Neural crest cell (in vitro differentiated cells): ENCODE measurements at places on chromosomes 3 and 15.

GRCh38 chr15:98596885-98597392 lies 51.4 kb upstream of the IGF1R start:
- no peak for DNase-seq

DNA sequence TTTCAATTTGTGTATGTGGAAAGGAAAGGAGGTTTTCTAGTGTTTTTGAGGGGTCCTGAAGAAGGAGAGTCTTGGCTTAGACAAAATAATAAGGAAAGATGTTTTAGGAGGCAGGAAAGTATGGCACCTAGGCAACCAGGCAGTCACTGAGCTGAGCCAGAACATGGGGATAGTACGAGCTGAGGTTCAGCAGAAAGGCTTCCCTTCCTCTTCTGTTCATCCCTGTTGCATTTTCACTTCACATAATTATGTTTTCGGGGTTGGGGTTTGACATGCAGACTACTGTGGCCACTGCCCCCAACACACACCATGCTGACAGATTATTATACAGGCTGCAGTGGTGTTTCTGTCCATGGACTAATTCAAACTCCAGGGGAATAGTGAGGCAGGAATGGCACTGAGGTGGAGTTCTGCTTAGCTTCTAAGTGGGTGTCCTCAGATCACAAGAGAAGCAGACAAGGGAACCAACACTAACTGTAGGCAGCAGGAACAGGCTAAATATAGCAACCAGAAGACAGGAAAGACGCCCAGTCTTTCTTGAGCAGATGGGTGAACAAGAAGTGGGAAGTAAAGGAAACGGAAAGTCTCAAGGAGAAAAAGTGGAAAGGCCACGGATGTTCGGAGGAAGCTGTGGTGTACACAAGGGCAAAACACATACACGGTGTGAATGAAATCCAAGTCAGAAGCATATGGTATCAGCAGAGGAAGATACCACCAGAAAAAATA lies 305.8 kb downstream of the PLCL2 start:
- no peak for DNase-seq

- DNase-seq = peak; percentile 40
Observed at GRCh38 chr3:183178833-183179549, 16.5 kb upstream of the LAMP3 start.

- DNase-seq = no peak
Observed at GRCh38 chr3:14836049-14836468, 17.3 kb downstream of the FGD5 start.

DNA sequence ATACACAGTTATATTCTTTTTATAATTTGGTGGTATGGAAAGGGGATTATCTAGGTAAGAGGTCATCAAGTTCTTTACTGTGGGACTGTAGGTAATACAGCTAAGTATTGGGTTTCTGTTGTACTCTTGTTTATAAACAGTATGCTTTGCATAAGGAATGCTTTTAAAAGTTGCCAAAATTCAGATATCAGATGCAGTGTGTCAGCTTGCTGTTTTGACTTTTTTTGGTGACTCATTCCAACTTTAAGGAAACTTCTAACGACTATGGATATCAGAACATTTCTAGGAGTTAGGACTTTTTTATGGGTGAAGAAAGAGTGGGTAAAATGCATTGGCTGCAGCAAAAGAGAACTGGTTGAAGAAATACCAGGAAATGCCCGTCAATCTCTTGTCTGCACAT lies 2.8 kb downstream of the SCAANT1 start:
- no peak for DNase-seq

- no peak for DNase-seq
Observed at GRCh38 chr3:35971686-35972085, 332.4 kb downstream of the ARPP21 start.

DNA sequence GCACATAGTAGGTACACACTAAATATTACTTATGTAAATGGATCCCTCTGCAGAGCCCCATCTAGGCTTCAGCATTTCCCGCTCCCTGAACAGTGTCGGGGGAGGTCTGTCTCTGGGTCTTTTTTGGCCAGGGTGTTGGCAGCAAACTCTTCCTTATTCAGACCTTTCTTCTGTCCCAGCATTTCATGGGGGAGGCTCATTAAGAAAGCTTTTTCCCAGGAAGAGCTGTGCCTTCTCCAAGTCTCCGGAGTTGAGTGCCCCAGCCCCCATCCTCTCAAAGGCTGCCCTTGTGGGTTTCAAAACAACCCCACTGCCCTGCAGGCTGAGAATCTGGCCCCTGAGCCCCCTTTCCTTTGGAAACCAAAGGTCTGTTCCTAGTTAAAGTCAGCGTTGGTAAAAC lies 25.1 kb downstream of the SLC6A11 start:
- no peak for DNase-seq

GRCh38 chr3:122085673-122086072 lies 30.5 kb downstream of the CD86 start:
- DNase-seq = no peak

DNA sequence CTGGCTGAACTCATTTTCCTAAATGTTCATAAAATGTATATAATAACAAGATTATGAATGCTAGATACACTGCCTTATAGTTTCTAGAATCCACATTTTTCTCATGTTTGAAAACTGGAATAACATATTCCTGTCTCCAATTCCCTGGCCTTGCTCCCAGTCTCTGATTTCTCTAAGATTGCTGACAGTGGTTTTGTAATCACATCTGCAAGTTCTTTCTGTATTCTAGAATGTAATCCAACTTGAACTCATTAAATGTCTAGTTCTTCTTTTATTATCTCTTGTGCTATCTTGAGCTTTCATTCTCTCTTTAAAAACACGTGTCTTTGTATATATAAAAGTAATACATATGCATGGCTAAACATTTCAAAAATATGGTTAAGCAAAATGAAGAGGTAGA lies 215.2 kb upstream of the ADAMTS9 start:
- no peak for DNase-seq

DNA sequence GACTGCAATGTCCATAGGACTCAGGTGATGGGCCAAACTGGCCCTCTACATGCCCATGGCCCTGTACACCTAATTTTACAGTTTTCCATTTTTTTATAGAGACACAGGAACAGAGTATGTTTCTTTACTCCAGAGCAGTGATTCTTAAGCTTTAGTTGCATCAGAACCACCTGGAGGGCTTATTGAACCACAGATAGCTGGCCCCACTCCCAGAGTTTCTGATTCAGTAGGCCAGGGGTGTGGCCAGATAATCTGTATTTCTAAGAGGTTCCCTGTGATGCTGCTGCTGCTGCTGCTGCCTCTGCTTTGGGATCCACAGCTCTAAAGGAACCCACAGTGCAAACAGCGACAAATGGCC lies 5.1 kb downstream of the RBP1 start:
- no peak for DNase-seq

DNA sequence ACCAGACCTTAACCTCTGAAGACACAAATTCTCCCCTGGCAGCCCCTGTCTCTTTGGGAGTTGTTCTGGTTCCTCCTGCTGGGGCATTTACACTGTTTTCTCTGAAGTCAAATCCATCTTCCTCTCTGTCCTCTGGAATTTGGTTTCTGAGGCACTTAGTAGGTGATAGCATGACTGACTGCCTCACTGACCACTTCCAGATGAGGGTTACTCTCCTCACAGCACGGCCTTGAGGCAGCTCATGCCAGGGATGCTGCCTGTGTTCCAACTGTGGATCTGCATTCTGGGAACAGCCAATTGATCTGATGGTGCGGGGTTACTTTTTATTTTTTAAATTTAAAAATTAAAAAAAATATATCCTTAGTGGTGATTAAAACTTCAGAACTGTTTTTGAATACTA lies 140.9 kb upstream of the ROPN1 start:
- no peak for DNase-seq

DNA sequence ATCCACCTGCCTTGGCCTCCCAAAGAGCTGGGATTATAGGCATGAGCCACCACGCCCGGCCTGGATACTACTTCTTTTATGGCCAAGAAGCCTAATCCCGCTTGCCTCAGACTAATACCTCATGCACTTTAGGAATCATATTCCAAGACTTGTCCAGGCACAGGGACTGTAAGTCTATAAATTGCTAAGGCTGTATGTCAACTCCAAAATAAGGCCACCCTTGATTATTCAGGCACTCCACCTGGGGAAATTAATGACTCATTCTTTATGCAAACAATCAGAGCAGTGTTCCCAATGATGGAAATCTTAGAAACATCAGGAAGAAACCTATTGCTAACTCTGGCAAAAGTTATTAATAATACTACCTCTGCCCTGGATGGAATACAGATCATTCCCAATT lies 98.4 kb downstream of the ERC2 start:
- DNase-seq = no peak

GRCh38 chr3:4078903-4079302 lies 224.3 kb upstream of the SETMAR start:
- DNase-seq = no peak

DNA sequence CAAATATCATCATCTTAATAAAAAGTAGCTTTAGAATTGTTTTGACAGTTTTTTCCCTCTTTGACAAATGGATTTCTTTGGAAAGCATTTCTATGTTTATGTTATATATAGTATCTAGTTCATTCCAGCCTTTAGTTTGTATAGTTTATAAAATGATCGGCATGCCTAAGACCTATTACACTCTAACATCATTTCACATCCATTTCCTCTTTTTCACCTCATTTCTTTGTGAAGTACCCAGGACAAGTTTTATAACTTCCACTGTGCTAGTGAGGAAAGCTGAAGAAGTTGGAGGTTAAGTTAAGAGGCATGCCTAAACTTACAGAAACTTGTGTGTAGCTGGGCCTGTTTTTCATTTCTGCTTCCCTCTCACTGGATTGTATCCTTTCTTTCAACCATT lies 178.4 kb downstream of the TP63 start:
- no peak for DNase-seq

- no peak for DNase-seq
Observed at GRCh38 chr3:18007980-18008379, 265.5 kb upstream of the TBC1D5 start.

- DNase-seq = no peak
Observed at GRCh38 chr3:44954962-44955361, 21.0 kb downstream of the ZDHHC3 start.

DNA sequence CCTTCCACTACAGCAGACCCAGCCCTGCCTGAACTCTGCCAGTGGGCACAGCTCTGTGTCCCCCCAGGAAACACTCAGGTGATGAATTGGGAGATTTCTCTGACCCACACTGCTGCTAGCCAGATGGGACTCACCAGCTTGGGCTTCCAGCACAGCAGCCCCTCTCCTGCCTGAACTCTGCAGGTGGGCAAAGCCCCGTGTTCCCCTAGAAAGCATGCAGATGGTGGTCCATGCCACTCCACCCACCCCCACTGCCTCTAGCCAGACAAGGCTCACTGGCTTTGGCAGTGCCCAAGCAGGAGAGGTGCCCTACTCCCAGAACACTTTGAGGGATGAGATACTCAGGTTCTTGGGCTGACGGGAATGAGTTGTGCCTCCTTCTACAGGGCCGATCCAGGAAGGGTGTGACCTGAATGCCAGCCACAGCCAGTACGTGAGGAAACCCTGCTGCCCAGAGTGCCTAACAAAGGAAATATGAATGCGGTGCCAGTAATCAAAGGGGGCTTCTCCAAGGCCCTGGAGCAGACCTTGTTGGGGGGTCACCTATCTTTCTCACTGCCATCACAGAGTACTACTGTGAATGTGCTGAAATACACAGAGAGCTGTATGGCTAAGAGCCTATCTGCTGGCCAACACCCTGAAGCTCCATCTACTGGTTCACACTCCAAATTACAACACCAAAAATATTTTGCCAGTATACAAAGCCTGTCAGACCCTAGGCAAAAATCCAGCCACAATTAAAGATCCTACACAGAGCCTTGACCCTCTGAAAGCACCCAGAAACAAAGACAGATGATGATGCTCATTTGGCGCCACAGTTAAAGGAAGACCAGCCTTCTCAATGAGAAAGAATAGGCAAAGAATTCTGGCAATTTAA lies 61.9 kb downstream of the BTLA start:
- no peak for DNase-seq

DNA sequence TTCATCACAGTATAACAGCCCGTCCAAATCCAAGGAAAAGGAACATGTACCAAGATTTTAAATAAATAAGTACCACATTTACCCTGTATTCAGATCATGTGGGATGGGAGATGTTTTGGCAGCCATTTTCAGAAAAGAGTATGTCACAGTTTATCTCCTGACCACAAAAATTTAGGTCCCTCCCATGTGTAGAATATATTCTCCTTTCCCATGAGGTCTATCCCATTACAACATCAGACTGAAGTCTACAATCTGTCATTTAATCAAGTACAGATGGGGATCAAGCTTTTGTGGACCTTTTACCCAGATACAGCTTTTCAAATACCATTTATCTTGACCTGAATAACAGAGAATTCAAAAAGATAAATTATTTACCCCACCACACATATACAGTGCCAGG lies 444.5 kb downstream of the PLOD2 start:
- DNase-seq = no peak

- DNase-seq = no peak
Observed at GRCh38 chr15:62413153-62413552, 248.1 kb upstream of the C2CD4B start.

- no peak for DNase-seq
Observed at GRCh38 chr3:179464323-179465092, 13.2 kb upstream of the GNB4 start.
